ENCODE measurements at places on chromosomes 5 and 9. TPM values are rescaled to one million over a fixed set of nuclear protein-coding genes. Genes with fewer than 3 reads are reported as not detected.

DNA sequence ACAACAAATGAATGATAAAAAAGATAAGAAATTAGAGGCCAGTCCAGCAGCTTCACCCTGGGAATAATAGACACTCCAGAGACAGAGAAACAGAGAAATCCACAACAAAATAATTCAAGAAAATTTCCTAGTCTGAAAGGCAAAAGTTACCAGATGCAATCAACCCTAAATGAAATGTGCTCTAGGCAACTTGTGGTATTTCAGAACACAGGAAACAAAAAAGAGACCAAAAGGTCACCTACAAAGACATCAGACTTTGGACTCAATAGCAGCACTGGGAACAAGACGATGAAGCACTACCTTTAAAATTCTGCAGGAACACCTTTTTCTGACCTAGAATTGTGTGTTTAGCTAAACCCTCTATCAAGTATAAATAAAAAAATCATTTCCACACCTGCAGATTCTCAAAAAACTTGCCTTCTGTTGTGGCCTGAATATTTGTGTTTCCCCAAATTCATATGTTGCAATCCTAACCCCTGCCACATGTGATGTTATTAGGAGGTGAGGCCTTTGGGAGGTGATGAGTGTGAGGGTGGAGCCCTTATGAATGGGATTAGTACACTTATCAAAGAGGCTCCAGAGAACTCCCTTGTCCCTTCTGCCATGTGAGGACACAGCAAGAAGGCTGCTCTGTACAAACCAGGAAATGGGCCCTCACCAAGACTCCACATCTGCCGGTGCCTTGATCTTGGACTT is 5.9 kb upstream of the MAPK9 start:
- no peak for DNase-seq

DNA sequence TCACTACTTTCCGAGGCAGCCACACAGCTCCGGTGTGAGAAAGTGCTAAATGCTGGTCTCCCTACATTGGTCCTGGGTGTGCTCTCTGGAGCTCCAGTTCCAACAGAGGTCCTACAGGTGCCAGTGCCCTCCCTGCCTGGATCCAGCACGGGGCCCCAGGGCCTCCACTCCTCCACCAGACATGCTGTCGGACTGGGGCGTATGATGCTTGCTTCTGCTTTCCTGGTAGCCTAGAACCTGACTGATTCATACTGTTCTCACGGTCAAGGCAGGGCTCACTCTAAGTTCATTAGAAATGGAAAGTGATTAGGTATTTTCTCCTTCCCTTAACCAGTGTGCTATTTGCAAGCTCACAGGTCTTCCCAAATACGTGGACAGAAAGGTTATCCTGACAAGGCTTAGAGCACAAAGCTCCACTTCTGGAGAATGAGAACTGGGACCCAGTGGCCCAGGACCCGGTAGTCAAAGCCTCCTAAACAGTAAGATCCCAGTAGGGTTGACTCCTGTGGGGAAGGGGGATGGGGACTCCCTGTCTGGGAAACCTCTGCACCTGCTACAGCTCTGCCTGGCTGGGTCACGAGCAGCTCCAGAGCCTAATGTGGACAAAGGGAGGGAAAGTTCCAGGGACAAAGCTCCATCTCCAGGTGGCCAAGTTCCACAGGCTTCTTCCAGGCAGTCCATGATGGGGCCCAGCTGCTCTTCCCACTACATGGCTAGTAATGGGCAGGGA is 98.1 kb downstream of the PAX5 start:
- no peak for DNase-seq

The HMMR gene
- 21.9 TPM for polyA plus RNA-seq

The OR2V1 gene
- not detected for polyA plus RNA-seq

The CDH18 gene
- 1.5 TPM for polyA plus RNA-seq

GRCh38 chr9:135563039-135563476 is 1.5 kb downstream of the PAEP start:
- no peak for DNase-seq

GRCh38 chr9:132408521-132408920 is 1.5 kb upstream of the CFAP77 start:
- DNase-seq, result no peak

The WNT8A gene
- 0.25 TPM for polyA plus RNA-seq

DNA sequence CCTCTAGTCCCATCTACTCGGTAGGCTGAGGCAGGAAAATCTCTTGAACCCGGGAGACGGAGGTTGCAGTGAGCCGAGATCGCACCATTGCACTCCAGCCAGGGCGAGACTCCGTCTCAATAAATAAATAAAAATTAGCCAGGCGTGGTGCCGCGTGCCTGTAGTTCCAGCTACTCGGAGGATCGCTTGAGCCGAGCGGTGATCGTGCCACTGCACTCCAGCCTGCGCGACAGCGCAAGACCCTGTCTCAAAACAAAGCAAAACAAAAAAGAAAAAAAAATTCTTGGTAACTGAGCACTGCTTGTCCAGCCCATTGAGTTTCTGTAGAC is 710 bp upstream of the WDR55 start:
- DNase-seq, result no peak

DNA sequence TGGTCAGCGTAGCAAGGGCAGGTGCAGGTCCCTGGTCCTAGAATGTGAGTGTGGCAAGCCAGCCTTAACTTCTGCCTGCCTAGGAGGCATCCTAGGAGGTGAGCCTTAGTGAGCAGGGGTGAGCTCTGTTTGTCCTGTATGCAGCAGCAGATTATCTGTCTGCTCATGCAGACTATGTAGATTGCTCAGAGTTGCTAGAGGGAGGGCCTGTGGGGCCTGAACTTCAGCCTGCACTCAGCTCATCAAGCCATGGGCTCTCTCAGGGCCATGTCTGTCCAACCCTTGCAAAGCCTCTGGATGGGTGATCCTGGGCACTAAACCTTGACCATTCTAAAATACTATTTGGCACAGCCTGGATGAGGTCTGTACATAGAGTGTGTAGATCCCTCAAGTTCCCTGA is 8.5 kb upstream of the CTSL start:
- no peak for DNase-seq

GRCh38 chr5:26192486-26192885 is 845.9 kb downstream of the CDH9 start:
- no peak for DNase-seq

DNA sequence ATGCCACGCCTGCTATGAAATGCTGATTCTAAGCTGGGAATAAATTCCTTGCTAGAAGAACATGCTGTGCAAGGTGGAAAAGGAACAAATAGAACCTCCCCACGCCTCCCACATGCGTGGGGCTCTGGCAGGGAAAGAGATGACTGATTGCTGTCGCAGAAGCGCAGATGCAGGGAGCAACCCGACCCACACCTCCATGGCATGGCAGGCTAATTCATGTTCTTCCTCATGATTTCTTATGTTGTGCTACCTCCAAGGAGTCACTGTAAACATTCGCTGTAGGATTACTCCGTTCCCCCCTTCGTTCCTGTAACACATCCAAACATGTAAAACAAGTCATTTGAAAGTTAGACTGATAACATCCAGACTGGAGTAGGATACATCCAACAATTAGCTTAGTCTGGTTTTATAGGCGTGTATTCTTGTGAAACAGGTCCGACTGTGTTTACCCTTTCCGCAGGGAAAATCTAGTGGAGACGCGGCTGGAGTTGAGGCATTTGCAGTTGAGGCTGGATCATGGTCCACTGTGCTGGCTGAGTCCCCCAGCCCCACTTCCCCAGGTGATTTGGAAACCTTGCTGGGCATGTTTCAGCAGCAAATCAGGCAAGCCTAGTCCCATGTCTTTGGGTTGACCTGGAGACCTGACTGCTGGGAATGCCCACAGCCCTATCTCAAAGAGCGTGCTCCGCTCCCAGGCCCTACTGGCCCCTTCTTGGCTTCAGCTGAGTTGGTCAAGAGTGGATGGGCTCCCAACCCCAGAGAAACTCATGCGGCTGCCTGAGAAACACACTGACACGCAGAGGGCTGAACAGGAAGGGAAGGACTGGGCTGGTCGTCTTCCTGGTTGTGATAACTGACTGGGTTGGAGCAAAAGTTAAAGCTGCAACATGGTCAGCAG is 24.8 kb upstream of the ANKRD33B start:
- DNase-seq, result no peak

- no peak for DNase-seq
These were observed 505.7 kb upstream of the ARRDC3 start for GRCh38 chr5:91888810-91889209.

- DNase-seq, result no peak
These were observed 34.8 kb downstream of the ITGA2 start for GRCh38 chr5:53023969-53024368.

- DNase-seq, result no peak
These were observed 68.3 kb upstream of the RGS7BP start for GRCh38 chr5:64437496-64437895.

The ARHGEF39 gene
- polyA plus RNA-seq, result 8.7 TPM

DNA sequence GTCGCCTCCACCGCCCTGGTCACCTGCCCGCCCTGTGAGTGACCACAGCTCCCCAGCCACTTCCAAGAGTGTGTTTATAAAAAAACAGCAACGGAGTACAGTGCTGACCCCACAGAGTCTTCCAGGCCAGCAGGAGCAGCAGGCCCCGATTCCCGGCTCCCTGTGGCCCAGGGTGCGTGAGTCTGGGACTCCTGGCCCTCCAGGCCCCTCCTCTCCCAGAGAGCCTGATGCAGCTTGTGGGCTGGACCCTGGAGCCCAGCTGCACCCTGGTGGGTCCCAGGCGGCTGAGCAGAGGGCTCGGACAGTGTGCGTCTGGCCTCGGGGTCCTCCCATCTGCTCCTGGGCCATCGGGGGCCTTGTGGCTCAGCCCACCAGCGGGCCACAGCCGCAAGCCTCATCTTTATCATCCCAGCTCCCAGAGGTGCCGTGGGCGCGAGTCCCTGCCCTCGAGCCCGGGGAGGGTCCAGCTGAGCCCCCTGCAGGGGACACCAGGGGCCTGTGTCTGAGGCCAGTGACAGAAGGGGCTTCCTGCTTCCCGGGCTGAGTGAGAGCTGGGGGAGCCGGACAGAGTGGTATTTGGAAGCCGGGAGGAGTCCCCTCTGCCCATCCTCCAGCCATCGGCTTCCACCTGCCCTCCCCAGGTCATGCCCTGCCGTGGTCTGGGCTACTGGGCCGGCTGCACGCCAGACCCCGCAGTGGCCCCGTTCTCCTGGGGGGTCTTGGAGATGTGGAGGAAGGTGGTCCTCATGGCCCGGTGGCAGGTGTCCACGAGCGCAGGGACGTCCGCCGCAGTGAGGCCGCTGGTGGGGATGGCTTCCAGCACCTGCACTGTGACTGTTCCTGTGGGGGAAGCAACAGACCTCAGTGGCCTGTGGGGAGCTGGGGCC is 10.6 kb downstream of the EGFL7 start:
- DNase-seq, result no peak

The COL5A1 gene
- 116 TPM for polyA plus RNA-seq

- peak; percentile 43 for DNase-seq
These were observed 115.4 kb downstream of the LHX2 start for GRCh38 chr9:124126648-124127646.

The CD72 gene
- 4.5 TPM for polyA plus RNA-seq

DNA sequence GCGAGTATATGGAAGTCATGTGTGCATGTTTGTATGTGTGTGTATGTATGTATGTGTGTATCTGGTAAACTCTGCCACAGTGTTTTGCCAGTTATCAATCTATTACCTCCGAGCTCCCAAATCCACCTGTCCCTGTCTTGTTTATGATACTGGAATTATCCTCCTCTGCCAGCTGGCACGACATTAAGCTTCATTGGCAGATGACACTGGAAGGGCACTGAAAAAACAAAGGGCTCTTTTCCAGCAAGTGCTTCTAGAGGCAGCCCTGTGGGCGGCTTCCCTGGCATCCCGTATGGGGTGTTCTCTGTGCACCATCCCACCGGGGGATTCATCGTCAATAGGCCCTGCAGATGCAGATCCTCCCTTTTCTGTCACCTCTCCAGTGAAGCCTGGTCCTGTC is 221.5 kb downstream of the MSX2 start:
- no peak for DNase-seq

GRCh38 chr9:91100878-91101450 is 260.8 kb downstream of the AUH start:
- DNase-seq, result no peak

GRCh38 chr5:93053825-93054224 is 527.2 kb downstream of the NR2F1-AS1 start:
- no peak for DNase-seq

The SLIT3 gene
- 62.4 TPM for polyA plus RNA-seq

The NXNL2 gene
- polyA plus RNA-seq, result 4.8 TPM

The MYMK gene
- not detected for polyA plus RNA-seq

The CDC14B gene
- polyA plus RNA-seq, result 28.7 TPM

The IL33 gene
- 9.5 TPM for polyA plus RNA-seq

The NDUFS4 gene
- 124 TPM for polyA plus RNA-seq

DNA sequence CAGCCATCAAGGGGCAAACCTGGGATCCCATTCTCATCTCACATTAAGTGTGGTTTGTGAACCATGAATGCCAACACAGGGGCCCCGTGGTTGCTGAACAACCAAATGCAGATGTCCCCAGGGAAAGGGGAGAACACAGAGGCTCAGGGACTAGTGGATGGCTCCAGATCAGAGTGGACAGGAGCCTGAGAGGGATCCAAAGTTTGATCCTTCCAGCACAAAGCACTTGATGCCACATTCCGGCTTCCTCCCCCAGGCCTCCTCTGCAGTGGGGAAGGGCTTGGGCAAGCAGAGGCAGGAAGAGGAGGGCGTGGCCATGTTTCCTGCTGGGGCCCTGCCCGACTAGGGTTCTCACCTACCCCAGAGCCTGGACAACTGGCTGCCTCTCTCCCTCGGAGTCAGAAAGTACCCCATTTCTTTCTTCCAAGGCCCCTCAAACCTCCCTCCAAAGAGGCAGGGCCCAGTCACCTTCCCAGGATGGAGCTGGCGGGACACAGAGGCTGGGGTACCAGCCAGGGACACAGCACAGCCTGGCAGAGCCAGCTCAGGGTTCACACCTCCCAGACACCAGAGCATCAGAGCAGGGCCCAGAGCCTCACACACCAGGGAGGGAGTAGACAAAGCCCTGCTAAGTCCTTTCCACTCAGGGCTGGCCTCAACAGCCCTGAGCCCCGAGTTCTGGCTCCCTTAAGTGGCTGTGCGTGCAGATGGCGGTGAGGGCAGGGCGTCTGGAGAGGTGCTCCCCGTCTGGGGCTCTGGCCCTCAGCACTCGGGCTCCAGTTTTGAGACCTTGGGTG is 4.3 kb upstream of the RNF44 start:
- DNase-seq, result peak; percentile 61

- DNase-seq, result no peak
These were observed 14.0 kb upstream of the TRIM14 start for GRCh38 chr9:98132806-98133631.

DNA sequence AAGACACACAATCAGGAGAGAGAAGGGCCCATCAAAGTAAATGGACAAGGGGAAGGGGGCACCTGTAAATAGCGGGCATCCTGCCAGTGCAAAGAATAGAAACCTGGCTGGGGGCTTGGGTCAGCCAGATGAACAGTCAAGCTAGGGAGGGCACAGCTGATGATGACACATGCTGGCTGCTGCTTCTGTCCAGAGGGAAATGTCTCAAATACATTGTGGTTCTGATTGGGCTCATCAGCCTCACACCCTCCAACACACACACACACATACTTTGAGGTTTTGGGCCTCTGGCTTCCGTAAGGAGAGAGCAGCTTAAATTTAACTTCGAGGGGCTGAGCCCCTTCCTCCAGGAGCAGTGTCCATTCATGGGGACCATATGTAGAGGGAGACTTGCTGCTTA is 27.6 kb upstream of the SPATA31E1 start:
- no peak for DNase-seq

DNA sequence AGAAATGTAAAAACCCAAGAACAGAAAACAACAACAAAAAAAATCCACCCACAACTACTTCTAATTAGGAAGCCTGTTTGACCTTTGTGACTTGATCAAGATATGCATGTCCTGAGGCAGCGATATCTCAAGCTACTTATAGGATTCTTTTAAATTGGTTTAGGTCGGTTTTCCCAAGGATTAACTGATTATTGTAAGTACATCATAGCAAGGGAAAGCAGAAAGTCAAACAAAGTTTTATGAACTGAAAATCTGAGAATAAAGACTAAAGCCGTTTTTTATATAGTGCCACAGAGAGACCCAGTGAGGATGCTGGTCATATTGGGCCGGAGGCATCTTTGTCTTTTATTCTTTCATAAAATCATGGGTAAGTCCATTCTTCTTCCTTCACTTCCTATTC is 72.0 kb downstream of the CD180 start:
- DNase-seq, result no peak
